Body of pancreas (tissue), 4 donors: ENCODE measurements at places on chromosomes 4 and X.

DNA sequence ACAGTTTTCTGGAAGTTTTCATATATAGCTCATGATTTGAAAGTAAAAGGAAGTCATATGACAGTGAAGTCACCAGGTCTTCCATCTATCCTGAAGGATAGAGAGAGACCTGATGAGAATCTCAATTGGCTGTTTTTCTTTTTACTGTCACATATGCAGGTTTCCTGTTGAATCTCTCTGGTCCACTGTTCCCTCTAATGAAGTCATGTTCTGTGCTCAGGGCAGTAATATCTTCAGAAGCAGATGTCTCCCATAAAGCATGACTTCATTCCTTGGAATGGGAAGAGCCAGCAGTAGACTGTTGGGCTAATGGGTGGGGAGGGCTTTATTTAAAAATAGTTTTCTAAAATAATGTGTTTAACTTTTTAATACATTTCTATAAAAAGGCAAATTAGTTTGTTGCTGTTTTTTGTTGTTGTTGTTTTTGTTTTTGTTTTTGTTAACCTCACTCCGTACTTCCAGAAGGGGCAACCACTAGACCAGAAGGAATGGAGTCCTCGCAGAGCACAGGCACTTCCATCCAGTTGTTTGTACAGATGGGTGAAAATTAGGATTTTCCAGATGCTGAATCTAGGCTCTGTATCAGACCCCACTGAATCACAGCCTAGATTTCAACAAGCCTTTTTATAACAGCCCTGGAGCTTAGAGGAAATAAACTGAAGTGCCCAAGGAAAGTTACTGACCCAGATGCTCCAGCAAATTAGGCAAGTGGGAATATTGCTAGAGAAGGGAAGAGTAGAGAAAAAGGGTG lies 54.2 kb downstream of the AWAT2 start:
- H3K36me3 ChIP-seq, result no peaks in the 10 kb centered on the region
- H3K4me1 ChIP-seq, result no peaks in the 10 kb centered on the region
- no peak overlapping the region for H3K4me3 ChIP-seq

- no peak for DNase-seq
- no peak overlapping the region for H3K27ac ChIP-seq
- H3K27me3 ChIP-seq, result no peaks in the 10 kb centered on the region
- H3K36me3 ChIP-seq, result no peaks in the 10 kb centered on the region
- H3K4me3 ChIP-seq, result no peak overlapping the region
These were observed 2139.0 kb downstream of the ARAP2 start for GRCh38 chr4:34105311-34105710.

DNA sequence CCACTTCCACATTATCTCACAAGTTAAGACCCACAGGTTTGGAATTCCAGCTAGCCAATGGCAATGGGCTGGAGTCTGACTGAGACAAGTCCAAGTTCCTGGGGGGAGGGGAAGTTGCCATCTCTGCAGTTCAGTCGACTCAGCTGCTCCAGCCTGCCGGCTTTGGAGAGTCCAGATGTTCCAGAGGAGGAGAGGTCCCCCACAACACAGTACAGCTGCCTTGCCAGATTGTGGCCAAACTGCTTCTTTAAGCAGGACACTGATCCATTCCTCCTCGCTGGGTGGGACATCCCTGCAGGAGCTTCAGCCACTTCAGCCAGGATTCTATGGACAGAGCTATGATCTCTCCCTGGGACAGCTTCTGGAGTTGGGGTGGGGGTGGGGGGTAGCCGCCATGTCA lies 199.2 kb downstream of the EDA start:
- no peak overlapping the region for H3K4me3 ChIP-seq
- H3K36me3 ChIP-seq, result no peaks in the 10 kb centered on the region
- H3K4me1 ChIP-seq, result no peaks in the 10 kb centered on the region
- no peak overlapping the region for H3K27ac ChIP-seq

DNA sequence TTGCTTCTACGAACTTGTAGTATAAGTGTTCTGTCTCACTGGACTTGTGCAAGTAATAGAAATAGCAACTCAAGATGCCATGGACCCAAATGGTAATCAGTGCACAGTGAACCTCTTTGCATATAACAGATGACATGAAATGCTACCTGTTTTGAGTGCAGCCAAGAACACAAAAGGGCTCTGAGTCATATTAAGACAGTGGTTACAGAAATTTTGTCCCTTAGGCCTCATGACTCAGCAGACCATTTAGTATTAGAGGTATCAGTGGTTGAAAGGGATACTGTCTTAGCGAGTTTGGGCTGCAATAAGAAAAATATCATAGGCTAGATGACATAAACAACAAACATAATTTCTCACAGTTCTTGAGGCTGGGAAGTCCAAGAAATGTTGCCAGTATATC lies 502.9 kb upstream of the PCDH10 start:
- no peaks in the 10 kb centered on the region for H3K4me1 ChIP-seq
- no peak overlapping the region for H3K27ac ChIP-seq
- DNase-seq, result no peak
- H3K27me3 ChIP-seq, result no peaks in the 10 kb centered on the region
- H3K36me3 ChIP-seq, result no peaks in the 10 kb centered on the region
- no peak overlapping the region for H3K4me3 ChIP-seq

GRCh38 chr4:147163311-147163710 lies 217.6 kb upstream of the TTC29 start:
- H3K27ac ChIP-seq, result no peak overlapping the region
- H3K36me3 ChIP-seq, result no peaks in the 10 kb centered on the region
- no peak overlapping the region for H3K4me3 ChIP-seq
- H3K4me1 ChIP-seq, result peaks cover 1% of the 10 kb centered on the region
- H3K27me3 ChIP-seq, result peaks cover 3% of the 10 kb centered on the region
